Activated naive CD4-positive, alpha-beta T cell treated with Interleukin-2 at 50 U/mL for 16 hours (primary cell): ENCODE measurements at places on chromosomes 1 and 21.

DNA sequence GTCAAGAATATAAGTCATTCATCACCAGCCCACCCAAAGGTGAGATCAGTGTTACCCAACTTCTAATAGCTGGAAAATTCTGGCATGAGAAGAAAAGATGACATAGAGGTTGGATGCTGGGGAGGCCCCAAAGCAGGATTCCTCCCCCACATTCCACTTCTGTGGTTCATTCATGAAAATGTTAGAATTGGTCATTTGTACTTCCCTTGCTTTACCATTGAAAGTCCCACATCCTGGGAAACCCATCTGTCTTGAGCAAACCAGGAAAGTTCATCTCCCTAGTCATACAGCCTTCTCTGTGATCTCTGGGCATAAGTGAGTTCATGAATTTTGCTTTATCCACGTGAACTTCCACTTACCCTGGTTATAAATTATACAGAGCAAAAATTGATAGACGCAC lies 66.8 kb downstream of the SERINC2 start:
- DNase-seq = no peak

GRCh38 chr1:12513181-12513580 lies 104.8 kb downstream of the DHRS3 start:
- no peak for DNase-seq

- no peak for DNase-seq
Measured at GRCh38 chr1:210645582-210646257, 317.0 kb downstream of the HHAT start.

- DNase-seq = no peak
Measured at GRCh38 chr1:75672528-75673393, 51.7 kb upstream of the ACADM start.

- DNase-seq = no peak
Measured at GRCh38 chr21:36120304-36120888, 14.5 kb upstream of the CBR3 start.

- no peak for DNase-seq
Measured at GRCh38 chr1:179105393-179105792, 23.5 kb downstream of the TOR3A start.

DNA sequence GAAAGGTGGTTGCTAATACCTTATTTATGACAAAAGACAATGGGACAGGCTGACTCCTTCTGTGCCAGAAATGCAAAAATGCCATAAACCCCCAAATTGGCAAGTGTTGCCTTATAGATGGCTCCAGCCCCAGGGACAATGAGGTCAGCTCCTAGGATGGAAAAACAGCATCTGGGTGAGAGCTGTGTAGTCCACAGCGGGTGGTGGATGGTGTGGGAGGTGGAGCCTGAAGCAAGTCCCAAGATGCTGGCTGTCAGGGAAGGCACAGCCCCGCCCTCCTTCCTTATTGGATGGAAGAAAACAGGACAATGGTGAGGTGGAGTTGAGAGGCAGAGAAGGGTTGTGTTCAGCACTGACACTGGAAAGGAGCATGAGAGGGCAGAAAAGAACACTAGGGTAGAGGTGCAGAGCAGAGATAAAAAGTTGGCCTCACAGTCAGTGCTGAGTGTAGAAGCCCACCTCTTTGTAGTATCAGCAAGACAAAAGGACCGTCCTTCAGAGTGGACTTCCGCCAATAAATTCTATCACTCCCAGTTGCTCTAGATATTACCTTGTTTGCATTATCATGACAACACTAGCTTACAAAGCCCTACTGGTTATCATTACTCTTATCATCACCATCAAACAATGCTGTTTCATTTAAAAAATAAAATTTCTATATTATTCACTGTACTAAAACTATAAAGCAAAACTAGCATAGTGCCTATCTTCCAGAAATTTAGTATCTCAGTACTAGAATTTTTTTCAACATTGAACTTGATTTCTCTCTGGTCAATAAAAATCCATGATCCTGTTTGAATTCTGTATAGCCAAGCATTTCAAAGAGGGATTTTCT lies 3.7 kb upstream of the SDE2 start:
- DNase-seq = no peak

DNA sequence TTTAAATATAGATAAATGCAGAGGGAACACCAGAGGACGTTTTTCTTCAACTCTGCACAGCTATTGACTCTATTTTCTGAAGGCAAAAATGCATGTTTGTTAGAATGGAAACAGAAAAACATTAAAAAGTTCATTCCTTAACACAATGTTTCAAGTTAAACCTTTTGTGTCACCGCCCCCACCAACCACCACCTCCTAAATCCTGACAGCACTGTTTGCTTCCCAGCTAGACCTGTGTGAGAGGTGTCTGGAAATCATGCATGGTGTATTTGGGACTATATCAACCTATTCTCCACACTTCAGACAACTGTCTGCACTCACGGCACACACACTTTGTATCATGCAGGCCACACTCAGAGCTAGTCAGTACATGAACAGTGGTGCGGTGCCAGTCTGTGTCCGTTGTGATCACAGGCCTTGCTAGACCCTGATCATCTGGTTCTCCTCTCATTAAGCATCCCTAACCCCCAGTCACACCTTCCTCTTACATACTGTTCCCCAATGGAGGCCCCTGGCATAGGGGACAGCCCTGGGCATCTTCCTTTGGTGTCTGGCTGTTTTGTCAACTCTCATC lies 123.8 kb downstream of the ZZZ3 start:
- DNase-seq = no peak

GRCh38 chr1:28897789-28898188 lies 16.6 kb upstream of the EPB41 start:
- no peak for DNase-seq

GRCh38 chr1:112877750-112878149 lies 78.2 kb downstream of the SLC16A1 start:
- DNase-seq = no peak

DNA sequence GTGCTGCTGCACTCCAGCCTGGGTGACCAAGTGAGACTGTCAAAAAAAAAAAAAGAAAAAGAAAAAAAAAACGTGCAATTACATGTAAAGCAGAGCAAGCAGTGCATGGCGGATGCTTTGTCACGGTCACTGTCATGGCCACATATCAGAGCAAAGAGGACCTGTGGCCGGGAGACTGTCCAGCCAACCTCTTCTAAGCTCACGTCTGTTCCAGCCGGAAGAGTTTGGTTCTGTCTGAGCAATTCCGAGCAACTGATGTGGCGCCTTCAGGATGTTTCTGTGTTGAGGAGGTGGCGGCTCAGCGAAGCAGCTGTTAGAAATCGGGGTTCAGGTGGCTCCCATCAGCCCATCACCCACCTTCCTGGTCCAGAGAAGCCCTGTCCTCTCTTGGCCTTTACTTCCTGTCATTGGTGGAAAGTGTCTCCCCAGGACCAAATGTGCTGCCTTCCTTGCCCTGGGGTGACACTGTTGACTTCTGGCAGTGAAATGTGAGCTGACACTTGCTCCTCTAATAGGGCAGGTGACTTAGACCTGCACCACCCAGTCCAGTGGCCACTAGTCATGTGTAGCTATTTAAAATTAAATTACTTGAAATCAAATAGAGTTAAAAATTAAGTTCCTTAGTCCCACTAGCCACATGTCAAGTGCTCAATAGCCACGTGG lies 59.9 kb downstream of the ARHGEF10L start:
- no peak for DNase-seq

DNA sequence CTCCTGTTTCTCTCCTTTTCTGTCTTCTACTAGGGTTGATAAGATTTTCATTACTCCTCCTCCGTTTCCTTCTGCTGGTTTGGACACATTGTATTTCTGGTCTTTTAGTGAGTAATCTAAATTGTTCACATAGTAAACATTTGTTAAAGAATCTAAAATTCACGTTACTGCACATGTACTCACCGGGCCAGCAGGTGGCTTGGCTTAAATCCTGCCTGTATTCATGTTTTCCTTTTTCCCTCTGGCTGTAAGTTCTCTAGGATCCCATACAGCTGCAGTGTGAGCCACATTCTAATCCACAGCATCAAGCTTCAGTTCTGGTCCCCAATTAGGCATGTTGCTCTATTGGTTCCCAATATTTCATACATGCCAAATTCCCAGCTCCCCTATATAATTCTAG lies 958.3 kb downstream of the ADGRL2 start:
- no peak for DNase-seq

- DNase-seq = no peak
Measured at GRCh38 chr21:42366292-42367010, at the start of gene TFF1. TFF1 (minus strand) TSS chr21:42366535; CDS start chr21:42366495, 40 bp downstream.

DNA sequence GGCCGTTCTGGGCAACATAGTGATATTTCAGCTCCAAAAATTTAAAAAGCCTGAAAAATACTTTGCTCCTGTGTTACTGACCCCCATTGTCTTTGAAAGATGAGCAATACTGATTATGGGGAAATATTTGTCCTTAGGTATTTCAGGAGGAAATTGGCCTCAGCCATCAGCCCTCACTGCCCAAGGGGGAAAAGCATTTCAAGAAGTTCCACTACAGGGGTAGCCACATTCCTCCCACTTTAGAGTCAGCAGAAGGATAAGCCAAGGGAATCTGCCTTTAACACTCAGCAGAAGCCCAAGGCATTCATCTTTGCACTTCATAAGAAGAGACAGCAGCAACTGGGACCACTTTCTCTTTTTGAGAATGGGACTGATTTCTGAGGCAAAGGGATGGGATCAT lies 40.5 kb upstream of the ZNF326 start:
- no peak for DNase-seq

DNA sequence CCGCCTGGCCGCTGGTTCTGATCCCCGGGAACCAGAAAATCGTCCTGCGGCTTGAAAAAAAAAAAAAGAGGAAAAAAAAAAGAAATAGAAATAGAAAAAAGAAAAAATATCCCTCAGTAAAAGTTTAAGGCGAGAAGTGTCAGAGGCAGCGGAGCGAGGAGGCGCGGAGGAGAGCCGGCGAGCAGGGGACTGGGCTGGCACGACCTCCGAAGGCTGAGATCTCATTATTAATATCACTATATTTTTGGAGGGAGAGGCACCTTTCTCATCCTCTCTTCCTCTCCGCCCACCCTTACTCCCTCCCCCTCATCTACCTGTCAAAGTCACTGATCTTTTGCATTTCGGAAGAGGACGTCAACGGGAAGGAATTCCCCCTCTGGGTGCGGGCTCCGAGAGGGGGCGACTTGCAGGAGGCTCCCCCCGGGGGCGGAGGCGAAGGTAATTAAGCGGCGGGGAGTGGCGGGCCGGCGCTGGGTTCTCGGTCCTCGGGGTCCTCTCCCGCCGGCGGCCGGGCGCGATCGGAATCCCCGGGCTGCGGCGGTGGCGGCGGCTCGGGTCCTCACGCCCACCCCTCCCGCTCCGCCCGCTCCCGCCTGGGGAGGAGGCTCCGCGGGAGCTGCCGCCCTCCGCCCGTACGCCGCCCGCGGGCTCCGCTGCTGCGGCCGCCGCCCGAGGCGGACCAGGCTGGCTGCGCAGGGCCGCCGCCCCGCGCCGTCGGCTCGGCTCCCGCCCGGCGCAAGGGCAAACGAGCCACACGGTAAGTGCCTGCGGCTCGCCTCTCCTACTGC lies at the start of gene NTNG1:
TSS of gene NTNG1 (plus strand) at position 337 of the 788 bp plus-strand sequence.
- peak; percentile 2 for DNase-seq

DNA sequence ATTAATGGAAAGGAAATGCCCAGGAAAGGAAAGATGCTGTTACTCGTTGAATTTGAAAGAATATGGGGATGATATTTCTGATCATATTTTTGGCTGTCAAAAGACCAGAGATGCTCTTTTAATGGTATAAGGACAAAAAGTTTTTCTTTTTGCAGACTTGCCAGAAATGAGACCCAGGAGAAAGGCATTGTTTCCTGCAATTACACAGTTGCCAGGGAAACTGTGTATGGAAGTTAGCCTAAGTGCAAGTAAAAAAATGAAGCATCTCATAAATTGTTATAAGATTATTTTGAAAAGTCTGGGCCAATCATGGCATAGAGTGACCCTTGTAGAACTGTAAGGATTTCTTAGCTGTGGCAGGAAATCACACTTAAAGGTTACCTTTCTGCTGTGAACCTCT lies 155.7 kb upstream of the BEND5 start:
- no peak for DNase-seq

GRCh38 chr21:25424048-25424447 lies 183.2 kb downstream of the MRPL39 start:
- DNase-seq = no peak

DNA sequence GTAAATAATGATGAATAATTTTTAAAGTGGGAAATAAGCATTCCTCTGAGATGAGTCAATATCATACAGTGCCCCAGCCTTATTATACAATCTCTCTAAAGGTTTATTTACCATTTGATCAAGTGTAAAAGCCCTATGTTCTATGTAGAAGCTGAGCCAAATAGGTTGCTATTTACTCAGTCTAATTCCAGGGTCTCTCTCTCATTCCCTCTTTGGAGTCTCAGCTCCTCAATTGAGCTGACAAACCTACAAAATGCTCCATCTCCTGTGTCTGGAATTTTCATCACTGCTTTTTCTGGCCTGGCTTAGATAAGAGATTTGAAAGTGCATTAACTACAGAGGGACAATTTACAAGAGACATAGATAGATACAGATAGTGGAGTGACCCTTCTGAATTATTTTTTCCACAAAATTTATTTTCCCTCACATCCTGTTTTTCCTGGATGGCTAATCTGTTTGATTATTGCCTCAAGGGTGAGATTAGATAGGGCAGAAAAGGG lies 24.8 kb upstream of the USH2A start:
- no peak for DNase-seq

GRCh38 chr1:41175546-41175945 lies 66.6 kb downstream of the SCMH1 start:
- DNase-seq = no peak

GRCh38 chr1:26726784-26727183 lies 31.0 kb downstream of the ARID1A start:
- no peak for DNase-seq

DNA sequence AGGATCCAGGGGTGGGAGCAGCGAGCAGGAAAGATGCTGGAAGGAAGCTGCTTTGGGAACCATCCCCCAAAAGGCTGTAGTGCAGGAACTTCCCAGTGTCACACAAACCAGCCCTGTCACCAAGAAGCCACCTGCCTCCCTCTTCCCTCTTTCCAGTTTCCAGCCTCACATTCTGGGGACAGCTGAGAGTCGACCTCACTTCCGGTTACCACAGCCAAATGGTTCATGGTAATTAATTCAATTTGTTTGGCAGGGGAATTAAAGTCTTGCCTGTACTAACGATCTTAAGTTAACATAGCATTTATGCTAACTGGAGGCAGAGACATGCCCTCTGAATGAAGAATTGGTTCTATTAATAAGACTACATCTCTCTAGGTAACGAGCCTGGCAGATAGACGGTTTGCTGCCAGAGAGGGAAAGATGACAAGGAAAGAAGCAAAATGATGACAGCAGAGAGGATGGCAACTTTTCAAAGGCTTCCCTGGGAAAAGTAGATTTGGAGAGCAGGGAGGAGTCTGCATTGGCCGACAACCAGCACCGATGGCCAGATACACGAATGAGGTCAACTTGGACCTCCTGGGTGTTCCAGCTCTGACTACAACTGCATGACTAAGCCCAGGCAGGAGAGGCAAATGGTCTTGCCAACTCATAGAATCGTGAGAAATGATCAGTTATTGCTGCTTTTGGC lies 64.1 kb downstream of the TMCO4 start:
- DNase-seq = no peak

GRCh38 chr1:198734323-198735008 lies 95.6 kb downstream of the PTPRC start:
- no peak for DNase-seq

DNA sequence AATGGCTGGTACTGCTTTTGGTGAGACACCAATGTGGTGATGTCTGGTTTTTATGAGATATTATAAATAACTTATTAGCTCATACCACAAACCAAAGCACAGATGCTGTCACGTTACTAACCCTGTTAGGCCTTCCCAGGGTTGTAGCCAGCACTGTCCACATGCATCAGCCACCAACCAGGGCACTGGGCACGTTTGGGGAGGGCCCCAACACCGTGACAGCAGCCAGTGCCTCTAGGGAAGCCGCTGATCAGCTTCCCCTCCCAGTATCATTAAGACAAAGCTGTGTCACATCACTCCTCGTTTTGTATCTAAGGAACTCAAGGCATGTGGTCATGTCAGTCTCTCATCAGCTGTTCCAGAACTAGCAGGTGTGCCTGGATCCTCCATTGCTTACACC lies 13.9 kb downstream of the URB1 start:
- DNase-seq = no peak
